ENCODE measurements at places on chromosomes 5 and 9.

DNA sequence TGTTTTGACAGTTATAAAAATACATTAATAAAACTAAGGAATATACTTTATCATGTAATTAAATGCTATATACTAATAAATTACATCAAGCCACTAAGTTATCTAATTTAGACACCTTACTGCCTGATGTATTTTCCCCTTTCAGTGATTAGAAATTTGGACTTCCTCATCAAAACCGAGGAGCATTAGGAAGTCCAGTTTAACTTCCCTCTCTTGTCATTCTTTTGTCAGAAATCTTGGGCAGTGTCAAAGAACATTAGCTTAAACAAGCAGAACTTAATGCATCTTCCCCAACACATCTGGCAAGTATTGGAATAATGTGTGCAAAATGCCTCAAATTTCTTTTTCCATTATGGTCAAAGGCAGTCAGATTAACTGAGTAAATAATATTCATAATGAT is 81.6 kb downstream of the PLPP1 start:
- DNase-seq, result no peak

- no peak for DNase-seq
Measured at GRCh38 chr9:37534412-37534811, 41.8 kb downstream of the FBXO10 start.

GRCh38 chr5:149133795-149134777 is 7.2 kb upstream of the ABLIM3 start:
- DNase-seq, result no peak

DNA sequence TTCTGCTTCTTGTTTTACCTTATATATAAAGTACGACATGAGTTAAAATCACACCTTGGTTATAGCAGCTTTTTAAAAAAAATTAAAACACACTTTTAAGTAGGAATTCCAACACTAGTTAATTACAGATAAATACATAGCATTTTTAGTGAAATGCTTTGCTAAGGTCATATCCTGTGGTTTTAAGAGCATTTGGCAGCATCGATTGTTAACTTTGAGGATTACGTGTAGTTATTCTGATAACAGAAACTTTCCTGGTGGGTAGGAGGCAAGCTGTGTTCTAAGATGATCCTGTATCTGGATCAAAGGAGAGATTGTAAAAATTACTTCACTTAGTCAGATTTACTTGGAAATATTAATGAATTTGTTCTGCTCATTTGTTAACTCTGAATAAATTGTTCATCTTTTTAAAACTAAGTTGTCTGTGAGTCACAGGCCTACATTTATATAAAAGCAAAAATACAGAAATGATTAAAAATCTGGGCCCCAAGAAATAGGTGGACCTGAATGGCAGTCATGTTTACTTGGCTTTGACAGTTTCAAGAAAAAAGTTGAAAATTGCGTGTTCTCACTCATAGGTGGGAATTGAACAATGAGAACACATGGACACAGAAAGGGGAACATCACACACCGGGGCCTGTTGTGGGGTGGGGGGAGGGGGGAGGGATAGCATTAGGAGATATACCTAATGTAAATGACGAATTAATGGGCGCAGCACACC is 58.3 kb downstream of the TRIO start:
- DNase-seq, result no peak

DNA sequence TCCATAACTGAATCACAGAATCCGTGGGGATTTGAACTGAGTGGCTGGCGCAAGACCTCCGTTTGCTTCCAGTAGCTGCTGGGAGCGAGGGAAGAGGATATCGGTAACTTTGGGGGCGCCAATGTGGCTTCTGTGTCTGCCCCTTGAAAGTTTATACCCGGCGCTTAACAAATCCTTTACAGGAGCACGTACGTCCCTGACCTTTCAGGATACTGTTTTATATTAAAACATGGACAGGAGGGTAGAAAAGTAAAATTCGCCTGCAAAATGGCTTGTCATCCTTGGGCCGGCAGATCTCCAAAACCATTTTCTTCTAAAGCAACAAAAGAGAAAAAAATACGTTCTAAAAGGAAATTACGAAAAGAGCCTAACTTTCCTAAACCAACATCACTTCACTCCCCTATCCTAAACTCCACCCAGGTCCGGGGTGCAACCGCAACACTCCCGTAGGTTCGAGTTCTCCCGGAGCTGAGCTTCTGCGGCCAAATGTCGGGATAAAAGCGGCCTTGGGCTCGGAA is 656 bp upstream of the DMRT3 start:
- no peak for DNase-seq

- no peak for DNase-seq
Measured at GRCh38 chr5:315488-316209, 5.9 kb upstream of the AHRR start.

- no peak for DNase-seq
Measured at GRCh38 chr5:77209495-77210090, 887 bp upstream of the PDE8B start.

DNA sequence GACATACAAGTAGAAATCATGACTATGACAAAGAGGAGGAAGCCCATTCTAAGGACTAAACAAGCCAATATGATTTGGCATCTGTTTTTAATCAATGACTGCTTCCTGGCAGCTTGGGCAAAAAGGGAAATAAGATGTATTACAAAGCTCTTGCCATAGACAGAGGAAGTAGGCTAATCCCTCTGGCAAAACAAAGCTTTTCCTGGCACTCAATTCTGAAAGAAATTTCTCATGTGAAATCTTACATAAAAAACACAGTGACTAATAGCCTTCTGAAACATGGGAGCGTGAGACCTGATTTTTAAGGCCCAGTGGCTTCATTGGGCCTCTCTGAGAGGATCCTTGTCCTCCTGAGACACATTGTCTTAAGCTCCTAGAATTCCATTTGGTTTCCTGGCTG is 93.6 kb downstream of the COL23A1 start:
- DNase-seq, result no peak

DNA sequence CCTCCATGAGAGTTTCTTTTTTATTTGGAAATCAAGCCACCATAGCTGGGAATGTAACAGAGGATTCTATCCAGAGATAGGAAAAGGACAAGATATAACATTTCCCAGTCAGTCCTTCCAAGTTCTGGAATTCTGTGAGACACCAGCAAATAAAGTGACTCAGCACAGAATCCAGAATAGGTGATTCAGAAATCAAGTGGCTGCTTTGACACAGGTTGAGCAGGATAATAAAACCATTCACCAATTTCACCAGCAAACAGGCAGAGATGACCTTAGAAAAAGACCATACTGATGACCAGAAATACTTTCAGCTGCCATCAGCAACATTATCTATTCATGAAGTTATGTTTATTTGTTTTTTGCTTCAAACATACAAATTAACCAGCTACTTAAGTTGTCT is 491.5 kb upstream of the TUSC1 start:
- no peak for DNase-seq

DNA sequence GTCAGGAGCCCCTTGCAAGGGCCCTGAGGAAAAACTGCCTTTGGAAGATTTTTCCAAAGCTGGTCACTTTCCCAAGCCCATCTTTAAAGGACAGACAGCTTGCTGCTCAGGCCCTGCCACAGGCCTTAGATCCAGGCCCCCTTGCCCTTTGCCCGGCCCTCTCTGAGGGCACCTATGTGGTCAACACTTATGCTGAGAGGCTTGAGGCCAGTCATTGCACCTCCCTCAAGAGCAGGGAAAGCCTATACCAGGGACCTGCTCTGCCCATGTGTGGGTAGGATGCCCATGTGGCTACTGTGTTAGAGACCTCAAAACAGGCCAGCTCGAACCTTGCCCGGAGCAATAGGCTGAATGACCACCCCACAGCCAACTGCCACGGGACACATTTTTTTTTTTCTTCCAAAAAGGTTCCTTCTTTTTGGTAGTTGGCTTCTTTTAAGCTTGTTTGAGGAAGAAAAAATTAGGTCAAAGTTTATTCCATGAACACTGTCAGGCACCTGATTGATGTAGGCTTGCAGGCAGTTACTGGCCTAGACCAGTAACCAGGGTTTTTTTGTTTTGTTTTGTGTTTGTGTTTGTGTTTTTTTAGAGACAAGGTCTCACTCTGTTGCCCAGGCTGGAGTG is 3.8 kb downstream of the TCF7 start:
- no peak for DNase-seq

DNA sequence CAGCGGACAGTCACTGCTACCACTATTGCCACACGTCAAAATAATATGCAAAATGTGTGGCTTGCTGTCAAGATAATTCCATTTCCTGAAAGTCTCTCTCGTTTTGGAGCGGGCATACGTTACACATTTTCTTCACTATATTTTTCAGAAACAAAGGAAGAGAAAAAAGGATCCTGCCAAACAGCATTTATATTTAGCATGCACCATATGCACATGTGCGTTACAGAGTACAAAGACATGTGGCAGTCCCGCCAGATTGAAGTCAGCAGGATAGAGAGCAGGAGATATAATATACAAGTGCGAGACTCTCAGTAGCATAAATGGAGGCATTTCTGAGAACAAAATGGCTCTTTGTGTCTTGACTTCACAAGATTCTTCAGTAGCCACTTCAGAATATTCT is 221.6 kb upstream of the KIF2A start:
- DNase-seq, result no peak

- no peak for DNase-seq
Measured at GRCh38 chr9:115080242-115080641, 37.7 kb downstream of the TNC start.

GRCh38 chr5:66609615-66610014 is 13.4 kb downstream of the MAST4 start:
- DNase-seq, result peak; percentile 47

DNA sequence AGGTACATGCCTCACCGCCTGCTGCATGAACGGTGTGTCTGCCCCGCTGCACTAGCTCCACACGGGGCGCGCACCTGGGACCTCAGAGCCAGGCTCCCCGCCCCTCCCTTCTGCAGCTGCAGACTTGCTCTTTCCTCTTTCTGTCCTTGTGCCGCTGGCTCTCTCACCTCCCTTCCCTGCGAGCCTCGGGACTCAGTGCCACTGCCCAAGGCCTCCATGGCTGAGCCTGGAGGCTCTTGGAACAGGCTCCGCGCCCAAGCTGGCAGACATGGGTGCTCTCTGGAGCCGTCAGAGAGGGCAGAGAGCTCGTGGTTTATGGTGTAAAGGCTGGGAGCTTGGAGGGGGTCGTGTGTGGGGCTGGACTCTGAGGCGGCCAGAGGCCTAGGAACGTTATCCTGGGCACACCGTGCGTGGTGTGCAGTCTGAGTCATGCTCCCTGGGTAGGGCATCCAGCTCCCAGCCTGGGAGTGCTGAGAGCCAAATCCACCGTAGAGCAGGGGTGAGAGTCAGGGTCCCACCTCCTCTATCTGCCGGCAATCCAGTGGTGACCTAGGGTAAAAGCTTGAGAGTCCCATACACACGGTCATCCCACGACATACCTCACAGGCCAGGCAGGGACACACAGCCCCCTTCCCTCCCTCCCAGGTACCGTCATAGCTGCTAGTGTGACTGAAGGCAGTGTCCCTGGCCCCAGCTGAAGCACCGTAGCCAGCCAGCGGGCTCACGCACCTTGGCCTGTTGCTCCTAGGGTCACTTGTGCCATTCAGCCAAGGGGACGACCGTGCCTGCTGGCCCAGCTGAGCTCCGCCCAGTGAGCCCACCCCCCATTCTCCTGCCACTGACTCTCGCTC is 22.4 kb downstream of the GOLGA2 start:
- no peak for DNase-seq

DNA sequence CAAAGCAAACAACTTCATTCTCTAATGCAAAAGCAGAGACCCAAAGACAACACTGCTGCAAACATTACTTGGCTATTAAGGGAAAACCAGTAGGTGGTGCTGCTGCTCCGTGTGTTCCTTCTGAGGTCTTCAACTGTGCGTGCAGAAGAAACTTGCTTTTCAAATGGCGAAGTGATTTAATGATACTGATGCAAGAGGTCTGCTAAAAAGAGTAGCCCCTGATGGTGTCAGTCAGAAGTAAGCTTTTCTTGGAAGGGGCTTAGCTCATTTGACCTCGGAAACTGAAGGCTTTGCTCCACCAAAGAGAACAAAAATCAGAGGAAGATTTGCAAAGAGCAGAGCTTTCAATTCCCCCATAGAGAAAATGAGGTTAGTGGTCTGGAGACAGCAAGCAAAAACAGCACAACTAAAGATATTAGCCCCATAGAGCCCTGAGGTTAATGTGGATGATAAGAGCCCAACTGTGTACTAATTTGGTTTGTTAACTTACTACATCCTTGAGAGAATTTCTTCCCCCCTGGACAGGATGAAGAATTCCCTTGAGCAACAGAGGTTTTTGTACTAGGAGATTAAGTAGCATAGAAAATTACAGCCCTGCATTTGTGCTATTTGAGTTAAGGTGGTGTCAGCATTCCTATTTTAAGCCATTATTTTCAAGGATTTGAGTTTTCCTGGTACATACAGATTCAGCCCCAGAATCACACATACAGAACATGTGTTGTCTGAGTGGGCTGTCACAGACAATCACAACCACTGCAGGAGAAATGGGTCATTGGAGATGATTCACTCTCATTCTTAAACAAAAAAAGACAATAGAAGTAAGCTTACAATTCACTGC is 153.2 kb upstream of the C9orf72 start:
- peak; percentile 62 for DNase-seq

DNA sequence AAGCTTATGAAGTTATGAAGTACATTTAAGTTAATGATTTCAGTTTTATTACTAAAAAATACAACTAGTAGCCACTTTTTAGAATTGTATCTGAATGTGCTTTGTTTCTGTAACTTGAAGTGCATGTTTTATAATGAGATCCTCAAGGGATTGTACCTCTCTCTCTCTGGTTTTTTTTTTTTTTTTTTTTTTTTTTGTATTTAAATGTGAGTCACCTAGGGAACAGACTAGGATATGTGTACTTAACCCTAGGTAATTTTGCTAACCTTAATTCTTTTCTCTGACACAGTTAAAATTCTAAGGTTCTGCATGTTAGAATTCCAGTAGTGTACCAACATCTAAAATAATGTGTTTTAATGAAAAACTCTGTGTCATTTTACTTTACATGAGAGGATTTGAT is 59.5 kb downstream of the CDC42SE2 start:
- DNase-seq, result no peak

DNA sequence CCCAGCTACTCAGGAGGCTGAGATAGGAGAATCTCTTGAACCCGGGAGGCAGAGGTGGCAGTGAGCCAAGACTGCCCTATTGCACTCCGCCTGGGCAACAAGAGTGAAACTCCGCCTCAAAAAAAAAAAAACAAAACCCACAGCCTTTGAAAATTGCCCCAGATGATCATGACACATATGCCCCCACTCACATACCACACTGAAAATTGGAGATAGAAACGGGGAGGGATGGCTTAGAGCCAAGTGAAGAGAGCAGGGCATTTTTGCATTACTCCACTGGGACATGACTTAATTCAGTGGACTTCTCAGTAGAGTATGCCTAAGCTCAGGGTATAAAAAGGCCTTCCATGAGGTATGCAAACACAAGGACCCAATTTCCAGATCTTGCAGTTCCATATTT is 309.3 kb downstream of the BNC2 start:
- no peak for DNase-seq

DNA sequence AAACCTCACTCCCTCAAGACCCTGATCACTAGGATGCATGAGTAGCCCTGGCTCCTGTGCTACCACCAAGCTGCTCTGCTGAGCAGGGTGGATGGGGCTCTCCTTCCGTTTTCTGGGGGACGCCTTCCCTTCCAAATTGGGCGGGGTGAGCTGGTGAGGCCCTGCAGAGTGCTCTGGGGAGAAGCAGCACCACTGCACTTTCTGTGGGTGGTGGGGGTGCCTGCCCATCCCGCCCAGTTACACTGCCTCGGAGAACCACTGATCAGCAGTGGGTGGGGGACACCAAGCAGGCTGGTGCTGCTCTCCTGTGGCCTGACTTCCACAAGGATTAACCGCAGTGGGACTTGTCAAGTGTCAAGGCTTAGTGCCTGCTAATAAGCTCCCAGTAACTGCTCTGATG is 19.0 kb downstream of the GFPT2 start:
- no peak for DNase-seq

- DNase-seq, result no peak
Measured at GRCh38 chr5:56941981-56942380, 9.9 kb downstream of the MIER3 start.

GRCh38 chr5:163910226-163910625 is 404.8 kb downstream of the MAT2B start:
- DNase-seq, result no peak

All from activated CD4-positive, alpha-beta T cell treated with anti-CD3 and anti-CD28 coated beads, Interleukin-2, amount 50 U/mL, for 16 hours (primary cell).